ENCODE measurements at places on chromosomes 1 and 21.
A peak's percentile ranks its signal among the peaks of the same experiment; 100 is the strongest.

DNA sequence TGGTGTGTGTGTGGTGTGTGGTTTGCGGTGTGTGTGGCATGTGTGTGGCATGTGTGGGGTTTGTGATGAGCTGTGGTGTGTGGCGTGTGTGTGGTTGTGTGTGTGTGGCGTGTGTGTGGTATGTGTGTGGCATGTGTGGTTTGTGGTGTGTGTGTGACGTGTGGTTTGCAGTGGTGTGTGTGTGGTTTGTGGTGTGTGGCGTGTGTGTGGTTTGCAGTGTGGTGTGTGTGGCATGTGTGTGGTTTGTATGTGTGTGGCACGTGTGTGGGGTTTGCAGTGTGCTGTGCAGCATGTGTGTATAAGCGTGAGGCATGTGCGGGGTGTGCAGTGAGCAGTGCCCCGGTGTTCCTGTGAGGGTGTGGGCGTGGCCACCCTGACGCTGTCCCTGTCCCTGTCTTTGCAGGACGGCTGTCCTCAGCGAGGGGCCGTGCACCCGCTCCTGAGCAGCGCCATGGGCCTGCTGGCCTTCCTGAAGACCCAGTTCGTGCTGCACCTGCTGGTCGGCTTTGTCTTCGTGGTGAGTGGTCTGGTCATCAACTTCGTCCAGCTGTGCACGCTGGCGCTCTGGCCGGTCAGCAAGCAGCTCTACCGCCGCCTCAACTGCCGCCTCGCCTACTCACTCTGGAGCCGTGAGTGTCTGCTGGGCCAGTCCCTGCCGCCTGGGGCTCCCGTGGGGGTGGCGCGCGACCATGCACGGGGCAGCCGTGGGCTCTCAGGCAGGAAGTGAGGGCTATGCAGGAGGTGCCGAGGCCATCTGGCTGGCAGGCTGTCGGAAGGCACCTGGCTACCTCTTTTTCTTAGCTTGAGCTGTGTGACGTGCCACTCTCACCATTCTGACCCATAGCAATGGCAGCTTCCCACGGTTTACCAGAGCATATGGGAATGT is 52.6 kb upstream of the TRAPPC10 start:
- DNase-seq: no peak

DNA sequence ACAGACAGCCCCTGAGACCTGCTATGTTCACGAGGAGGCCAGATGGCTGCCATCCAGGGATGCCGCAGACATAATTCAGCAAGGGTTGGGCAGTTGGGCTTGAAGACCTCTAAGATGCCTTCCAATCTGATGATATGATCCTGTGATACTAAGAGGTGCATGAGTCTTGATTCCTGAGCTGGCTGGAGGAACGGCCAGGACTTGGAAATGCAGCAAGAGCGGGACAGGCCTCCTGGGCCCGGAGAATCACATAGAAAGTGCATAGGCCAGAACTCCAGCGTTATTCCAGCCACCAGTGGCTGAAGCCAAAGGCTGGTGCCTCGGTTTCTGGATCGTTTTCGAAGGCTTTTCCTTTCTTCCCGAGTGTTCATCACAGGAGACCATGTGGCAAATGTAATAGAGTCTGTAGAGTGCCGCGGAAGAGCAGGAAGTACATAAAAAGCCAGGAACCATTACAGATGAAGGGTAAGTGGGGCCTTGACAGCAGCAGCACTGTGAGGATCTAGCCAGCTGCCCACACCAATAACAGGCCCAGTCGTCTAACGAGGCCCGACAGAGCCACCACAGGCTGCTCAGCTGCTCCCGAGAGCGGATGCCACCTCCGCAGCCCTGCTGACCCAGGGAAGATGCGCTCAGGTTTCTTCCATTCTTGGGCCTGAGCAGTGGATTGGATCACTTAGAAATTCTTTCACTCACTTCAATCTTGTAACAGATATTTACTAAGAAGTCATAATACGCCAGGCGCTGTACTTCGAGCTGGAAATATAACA is 14.0 kb upstream of the LHX4 start:
- DNase-seq: no peak

- no peak for DNase-seq
These were observed 170.1 kb downstream of the DHRS3 start for GRCh38 chr1:12447849-12448312.

DNA sequence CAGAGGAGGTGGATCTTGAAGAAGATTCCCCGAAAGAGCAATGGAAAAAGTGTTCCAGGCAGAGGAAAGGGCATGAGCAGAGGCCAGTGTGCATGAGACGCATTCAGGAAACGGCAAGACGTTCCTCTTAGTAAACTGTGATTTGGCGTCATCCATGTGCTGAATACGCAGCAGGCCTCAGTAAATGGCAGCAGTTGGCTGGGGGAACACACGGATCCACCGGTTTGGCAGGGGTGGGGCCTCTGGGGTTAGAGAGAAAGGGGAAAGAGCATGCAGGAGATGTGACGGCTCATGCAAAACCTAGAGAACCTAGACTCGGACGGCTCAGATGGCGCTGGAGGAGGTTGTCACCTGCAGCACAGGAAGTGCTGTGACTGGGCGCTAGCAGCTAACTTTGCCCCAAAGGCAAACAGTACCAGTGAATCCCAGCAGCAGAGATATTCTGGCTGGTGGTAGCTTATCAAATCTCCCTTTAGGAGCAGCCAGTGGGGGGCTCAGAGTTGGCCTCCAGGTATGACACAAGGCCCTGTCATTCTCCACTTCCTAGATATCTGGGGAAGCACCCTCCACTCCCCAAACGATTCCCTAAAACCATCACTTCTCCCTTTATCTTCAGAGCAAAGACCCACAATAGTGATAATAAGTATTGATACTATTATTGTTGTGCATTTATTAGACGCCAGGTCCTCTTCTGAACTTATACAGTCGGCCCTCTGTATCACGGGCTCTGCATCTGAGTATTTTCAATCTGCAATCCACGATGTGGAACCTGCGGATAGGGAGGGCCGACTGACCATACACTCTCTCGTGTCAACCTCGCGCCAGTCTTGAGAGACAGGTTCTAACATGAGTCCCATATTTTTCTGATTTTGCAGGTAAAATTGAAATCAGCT is 7.6 kb downstream of the LAPTM5 start:
- DNase-seq: peak; percentile 61

- DNase-seq: no peak
These were observed 18.3 kb upstream of the EPB41 start for GRCh38 chr1:28895896-28896608.

DNA sequence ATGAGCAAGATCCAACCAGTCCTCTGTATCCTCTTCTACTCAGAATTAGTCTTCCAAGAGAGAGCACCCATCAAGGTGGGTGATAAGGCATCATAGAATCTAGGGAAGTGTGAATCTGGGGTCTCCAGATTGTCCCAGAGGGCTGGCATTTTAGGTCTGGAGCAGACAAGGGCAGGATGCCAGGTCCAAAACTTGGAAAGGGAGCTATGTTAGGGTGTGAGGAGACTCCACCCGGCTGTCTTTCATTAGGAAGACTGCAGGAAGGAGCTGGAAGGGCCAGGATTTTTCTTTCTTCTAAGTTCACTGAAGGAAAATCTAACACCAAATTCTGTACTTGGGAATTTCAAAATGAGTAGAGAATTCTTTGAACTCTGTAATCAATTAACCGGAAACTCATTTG is 86.1 kb upstream of the BMP8A start:
- DNase-seq: no peak

GRCh38 chr1:183869230-183869629 is 64.3 kb downstream of the RGL1 start:
- no peak for DNase-seq

GRCh38 chr1:245276445-245276844 is 121.7 kb downstream of the KIF26B start:
- DNase-seq: no peak

GRCh38 chr1:44437107-44437716 is 32.2 kb downstream of the RNF220 start:
- no peak for DNase-seq

DNA sequence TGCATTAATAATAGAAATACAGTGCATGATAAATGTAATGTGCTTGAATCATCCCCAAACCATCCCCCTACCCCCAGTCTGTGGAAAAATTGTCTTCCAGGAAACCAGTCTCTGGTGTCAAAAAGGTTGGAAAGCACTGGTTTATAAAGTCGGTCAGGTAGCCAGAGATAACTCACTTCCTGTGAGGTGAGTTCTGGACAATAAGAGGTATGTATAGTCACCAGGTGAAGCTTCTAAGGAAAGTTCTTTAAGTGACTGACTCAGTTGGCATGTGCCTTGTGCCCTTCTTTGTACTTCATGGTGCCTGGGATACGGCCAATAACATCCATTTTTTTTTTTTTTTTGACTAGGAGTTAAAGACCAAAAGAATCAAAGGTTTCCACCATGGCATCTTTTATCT is 103.7 kb downstream of the GPATCH2 start:
- no peak for DNase-seq

- DNase-seq: no peak
These were observed 79.9 kb upstream of the KIF26B start for GRCh38 chr1:245074898-245075297.

GRCh38 chr1:207672522-207673130 is 27.7 kb downstream of the CR1L start:
- DNase-seq: peak; percentile 11

- no peak for DNase-seq
These were observed 12.7 kb upstream of the PRELP start for GRCh38 chr1:203462878-203463277.

DNA sequence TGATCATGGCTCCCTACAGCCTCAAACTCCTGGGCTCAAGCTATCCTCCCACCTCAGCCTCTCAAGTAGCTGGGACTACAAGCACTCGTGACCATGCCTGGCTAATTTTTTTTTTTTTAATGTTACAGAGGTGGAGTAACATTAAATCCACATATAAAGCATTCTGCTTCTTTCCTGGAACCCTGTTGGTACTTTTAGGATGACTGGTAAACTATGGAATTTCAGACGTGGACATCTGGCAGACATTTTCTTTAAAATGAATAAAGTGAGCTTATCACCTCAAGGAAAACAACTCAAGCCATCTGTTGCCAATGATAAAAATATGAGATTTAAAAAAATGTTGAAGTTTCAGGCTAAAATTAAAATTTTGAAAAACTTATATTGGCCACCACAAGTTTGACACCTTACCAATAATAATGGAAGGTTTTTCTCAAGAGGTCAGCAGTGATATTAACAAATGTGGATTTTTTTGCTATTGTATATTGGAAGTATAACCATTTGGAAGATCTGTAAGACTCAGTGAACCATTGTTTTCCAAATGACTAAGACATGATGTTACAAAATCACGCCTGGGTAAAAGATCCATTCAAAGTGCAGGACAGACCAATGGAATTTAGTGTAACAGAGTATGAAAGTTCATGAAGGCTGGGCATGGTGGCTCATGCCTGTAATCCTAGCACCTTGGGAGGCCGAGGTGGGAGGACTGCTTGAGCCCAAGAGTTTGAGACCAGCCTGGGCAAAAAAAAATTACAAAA is 52.7 kb upstream of the EIF4G3 start:
- no peak for DNase-seq

DNA sequence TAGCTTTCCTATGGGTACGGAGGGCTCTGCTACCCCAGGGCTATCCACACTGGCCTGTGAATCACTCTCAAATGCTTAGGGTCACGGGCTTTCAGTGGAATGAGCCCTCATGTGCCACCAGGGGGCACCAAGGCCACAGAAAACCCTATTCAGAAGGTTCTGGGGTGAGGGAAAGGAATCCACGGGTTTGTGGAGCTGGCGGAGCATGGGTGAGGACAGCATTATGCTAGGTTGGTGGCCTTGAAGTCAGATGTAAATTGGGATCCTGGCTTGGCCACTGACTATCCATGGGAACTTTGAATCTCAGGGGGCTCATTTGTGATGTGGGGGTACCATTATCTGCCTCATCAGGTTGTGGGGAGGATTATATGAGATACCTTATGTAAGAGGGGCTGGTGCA is 5.1 kb upstream of the LAMTOR5 start:
- DNase-seq: peak; percentile 69

GRCh38 chr21:37445228-37445627 is 78.7 kb downstream of the DYRK1A start:
- DNase-seq: no peak

GRCh38 chr1:208219659-208220282 is 24.4 kb downstream of the PLXNA2 start:
- no peak for DNase-seq

GRCh38 chr21:46188226-46189212 is 4.3 kb upstream of the SPATC1L start:
- DNase-seq: no peak

DNA sequence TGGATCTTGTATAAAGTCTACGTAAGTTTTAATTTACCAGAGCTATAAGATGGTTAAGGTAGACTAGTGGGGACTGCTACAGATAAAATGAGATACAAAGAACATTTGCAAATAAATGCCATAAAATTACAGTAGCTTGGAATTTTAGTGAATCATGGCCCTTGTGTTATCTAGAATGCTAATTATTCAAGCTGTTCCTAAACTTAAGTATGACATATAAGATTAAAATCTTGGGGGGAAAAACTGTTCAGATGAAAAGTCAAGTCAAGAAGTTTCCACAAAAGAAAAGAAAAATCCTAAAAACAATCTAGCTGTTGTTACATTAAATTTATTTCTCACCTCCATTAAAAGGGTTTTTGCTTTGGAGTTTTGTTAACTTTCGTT is 51.7 kb downstream of the SIM2 start:
- DNase-seq: no peak

DNA sequence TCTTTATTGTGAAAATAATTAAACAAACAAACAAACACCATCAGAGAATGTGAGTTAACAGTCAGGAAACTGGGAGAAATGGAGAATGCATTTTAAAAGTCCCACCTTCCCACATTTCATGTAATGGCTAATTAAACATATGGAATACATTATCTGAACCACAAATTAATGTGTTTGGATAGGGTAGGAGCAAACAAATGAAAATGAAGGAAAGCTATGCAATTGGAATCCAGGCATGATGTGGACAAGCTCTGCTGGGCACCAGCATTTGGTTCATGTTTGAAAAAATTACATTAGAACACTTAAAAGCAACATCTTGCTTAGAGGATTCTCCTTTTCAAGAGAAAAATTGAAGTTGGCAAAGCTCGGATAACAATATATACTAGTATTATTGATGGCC is 628.1 kb downstream of the LMO4 start:
- no peak for DNase-seq

DNA sequence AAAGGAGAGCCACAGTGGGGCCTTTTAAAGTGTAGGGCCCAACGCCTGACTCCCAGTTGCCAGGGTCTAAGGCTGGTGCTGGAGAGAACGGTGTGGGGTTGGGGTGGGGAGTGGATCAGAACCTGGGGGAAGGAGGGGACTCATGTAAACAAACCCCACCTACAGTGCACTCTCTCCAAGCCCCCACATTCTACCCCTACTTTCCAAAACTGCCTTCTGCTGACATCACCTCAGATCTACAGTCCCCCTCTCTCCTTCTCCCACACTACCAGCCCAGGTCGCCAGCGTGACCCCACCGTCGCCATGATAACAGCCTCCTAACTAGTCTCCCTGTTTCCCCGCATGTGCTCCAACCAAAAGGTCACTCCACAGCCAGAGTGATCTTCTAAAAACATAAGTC is 26.6 kb downstream of the TNNT2 start:
- no peak for DNase-seq

GRCh38 chr1:196143602-196144342 is 464.5 kb downstream of the KCNT2 start:
- no peak for DNase-seq

- no peak for DNase-seq
These were observed 32.2 kb downstream of the PADI6 start for GRCh38 chr1:17404034-17404684.

GRCh38 chr21:39518847-39519210 is 67.1 kb downstream of the SH3BGR start:
- DNase-seq: no peak

Measured in stimulated activated CD4-positive, alpha-beta T cell treated with anti-CD3 and anti-CD28 coated beads, Interleukin-2, amount 100 ng/mL, for 24 hours (primary cell).